ENCODE measurements at places on chromosomes 6 and 20. TPM values are rescaled to one million over a fixed set of nuclear protein-coding genes. Genes with fewer than 3 reads are reported as not detected.
A peak's percentile ranks its signal among the peaks of the same experiment; 100 is the strongest.

GRCh38 chr6:1577896-1578745 lies 31.6 kb upstream of the FOXC1 start:
- no peak overlapping the region for H3K4me3 ChIP-seq
- H3K36me3 ChIP-seq: no peaks in the 10 kb centered on the region
- H3K27ac ChIP-seq: no peak overlapping the region
- H3K27me3 ChIP-seq: no peaks in the 10 kb centered on the region

TREML2 gene
- total RNA-seq: not detected

GRCh38 chr6:54784011-54784410 lies 62.6 kb upstream of the FAM83B start:
- no peak overlapping the region for H3K4me3 ChIP-seq
- H3K27me3 ChIP-seq: no peaks in the 10 kb centered on the region
- no peak overlapping the region for H3K27ac ChIP-seq
- no peak for DNase-seq

GRCh38 chr6:136309171-136309570 lies 19.5 kb upstream of the BCLAF1 start:
- H3K4me3 ChIP-seq: no peak overlapping the region
- no peaks in the 10 kb centered on the region for H3K4me1 ChIP-seq
- peaks cover 3% of the 10 kb centered on the region for H3K27me3 ChIP-seq
- H3K36me3 ChIP-seq: no peaks in the 10 kb centered on the region

DNA sequence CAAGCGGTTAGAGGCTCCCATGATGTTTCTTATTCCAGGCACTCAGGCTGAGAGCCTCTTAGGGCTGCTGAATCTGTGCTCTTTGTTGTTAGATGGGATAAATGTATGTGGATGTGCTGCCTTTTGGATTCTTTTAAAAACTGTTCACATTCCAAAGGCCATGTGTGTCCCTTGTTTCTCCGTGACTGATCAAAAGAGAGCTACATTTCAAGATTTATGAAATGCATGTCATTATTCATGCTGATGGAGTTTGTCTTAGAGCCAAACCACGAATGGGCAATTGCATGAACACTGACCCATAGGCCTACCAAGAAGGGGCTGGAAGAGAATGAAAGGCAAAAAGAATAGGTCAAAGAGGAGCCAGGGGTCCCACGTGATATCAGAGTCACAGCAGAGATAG lies 104.9 kb upstream of the TSHZ2 start:
- no peaks in the 10 kb centered on the region for H3K36me3 ChIP-seq
- no peak overlapping the region for H3K4me3 ChIP-seq

DNA sequence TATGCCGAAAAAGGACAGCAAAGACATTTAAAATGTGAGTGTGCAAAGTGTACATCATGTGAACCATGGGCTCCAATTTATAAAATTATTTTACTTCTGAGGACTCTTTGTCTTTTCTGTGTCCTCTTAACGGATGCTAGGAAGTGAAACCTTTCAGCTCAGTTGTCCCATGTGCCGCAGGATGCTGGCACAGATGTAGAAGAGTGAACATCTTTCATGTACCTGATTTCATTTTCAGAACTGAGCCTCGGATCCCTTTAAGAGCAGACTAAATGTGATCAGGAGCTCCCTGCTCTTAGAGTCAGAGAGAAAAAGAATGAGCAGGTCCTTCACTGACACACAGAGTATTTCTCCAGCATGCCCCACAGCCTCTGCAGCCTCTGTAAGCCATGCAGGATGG lies 27.6 kb upstream of the FUCA2 start:
- H3K27me3 ChIP-seq: peaks cover 10% of the 10 kb centered on the region
- no peak overlapping the region for H3K27ac ChIP-seq
- peaks cover 7% of the 10 kb centered on the region for H3K4me1 ChIP-seq
- DNase-seq: no peak
- no peaks in the 10 kb centered on the region for H3K36me3 ChIP-seq

DNA sequence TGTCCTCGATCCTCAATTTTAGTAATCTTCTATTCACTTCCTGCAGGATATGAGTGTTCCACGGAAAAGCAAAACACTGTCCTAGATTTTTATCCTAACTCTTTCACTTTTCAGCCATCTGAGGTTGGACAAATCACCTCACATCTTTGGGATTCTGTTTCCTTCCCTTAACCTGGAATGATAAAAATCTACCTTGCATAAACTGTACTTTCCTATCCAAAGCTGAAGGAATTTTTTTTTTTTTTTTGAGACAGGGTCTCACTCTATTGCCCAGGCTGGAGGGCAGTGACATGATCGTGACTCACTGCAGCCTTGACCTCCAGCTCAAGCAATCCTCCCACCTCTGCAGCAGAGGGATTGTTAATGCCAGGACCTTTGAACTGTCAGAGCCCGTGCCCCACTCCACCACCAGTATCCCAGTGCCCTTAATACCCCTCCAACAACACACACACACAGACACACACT lies 20.5 kb downstream of the CAPN11 start:
- H3K27me3 ChIP-seq: no peaks in the 10 kb centered on the region
- no peak overlapping the region for H3K4me3 ChIP-seq
- peak overlapping the region; percentile 4 for H3K27ac ChIP-seq
- DNase-seq: no peak
- H3K4me1 ChIP-seq: no peaks in the 10 kb centered on the region
- H3K36me3 ChIP-seq: no peaks in the 10 kb centered on the region

LST1 gene
- total RNA-seq: not detected

PPP1R16B gene
- not detected for total RNA-seq

DNA sequence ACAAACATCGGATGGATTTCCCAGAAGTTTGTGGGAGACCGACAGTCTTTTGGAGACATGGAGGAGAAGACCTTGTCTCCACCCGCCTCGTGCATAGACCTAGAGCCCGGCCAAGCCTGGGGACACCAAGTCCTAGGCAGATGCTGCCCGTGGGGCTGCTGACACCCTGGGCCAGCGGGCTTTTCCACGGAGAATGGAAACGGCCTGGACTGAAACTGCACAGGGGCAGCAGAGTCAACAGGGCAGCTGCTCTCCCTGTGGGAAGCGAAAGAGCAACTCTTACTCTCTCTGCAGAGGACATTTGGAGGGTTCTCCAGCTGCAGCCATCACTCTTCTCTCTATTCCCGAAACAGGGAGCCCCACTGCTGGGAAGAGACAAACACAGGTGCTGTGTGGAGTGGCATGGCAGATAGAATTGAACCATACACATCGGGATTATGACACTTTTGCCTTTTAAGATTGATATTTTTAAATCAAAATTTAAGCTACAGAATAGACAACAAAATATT lies 401.2 kb downstream of the THBS2 start:
- DNase-seq: no peak
- no peak overlapping the region for H3K4me3 ChIP-seq
- peaks cover 8% of the 10 kb centered on the region for H3K4me1 ChIP-seq

GRCh38 chr6:127466416-127466815 lies 7.2 kb upstream of the KIAA0408 start:
- no peak for DNase-seq
- H3K36me3 ChIP-seq: no peaks in the 10 kb centered on the region
- H3K27me3 ChIP-seq: no peaks in the 10 kb centered on the region
- H3K27ac ChIP-seq: no peak overlapping the region

DNA sequence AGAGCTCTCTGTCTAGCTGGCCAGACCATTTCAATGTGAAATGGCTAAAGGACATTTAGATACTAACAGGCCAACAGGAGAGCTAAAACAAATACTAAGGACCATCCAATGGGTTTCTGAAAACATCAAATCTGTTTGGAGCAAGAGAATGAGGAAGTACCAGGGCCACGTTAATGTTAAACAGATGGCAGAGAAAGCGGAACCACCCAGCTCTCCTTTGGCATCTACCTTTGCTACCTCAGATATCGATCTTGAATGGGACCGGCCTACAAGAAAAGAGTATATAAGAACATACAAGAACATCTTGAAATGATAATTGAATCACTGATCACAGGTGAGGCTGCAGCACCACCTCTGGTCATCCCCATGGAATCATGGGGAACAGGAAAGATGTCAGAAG lies 31.8 kb downstream of the KCNK5 start:
- peak overlapping the region; percentile 70 for H3K27ac ChIP-seq
- no peaks in the 10 kb centered on the region for H3K27me3 ChIP-seq
- peaks cover 43% of the 10 kb centered on the region for H3K4me1 ChIP-seq
- H3K36me3 ChIP-seq: peaks cover 12% of the 10 kb centered on the region
- no peak for DNase-seq
- no peak overlapping the region for H3K4me3 ChIP-seq

DNA sequence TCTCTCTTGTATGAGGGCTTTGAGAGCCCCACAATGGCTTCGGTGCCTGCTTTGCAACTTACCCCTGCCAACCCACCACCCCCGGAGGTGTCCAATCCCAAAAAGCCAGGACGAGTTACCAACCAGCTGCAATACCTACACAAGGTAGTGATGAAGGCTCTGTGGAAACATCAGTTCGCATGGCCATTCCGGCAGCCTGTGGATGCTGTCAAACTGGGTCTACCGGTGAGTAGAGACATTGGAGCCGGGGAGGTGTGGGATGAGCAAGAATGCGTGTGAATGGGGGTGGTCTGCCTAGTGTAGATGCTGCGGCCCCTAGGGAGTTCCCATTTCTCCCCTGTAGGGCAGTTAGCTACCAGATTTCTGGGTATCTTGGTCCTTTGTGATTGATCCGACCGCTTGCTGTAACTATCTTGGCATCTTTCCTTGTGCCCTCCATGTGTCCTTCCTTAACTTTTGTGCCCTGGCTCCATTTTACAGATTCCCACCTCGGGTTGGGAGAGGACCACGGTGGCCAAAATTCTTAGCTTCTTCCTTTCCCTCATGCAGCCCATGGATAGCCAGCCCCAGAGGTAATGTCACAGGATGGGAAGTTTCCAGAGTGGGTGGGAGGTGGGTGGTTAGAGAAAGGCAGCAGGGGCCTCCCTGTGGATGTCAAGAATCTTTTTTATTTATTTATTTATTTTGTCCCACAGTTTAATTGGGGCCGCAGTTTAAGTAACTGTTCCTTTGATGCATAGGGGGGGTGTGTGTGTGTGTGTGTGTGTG lies 6.3 kb downstream of the BRD2 start:
- peak overlapping the region; percentile 91 for H3K4me3 ChIP-seq
- H3K27me3 ChIP-seq: no peaks in the 10 kb centered on the region
- H3K27ac ChIP-seq: peak overlapping the region; percentile 100
- DNase-seq: no peak
- H3K4me1 ChIP-seq: peaks cover 36% of the 10 kb centered on the region

DNA sequence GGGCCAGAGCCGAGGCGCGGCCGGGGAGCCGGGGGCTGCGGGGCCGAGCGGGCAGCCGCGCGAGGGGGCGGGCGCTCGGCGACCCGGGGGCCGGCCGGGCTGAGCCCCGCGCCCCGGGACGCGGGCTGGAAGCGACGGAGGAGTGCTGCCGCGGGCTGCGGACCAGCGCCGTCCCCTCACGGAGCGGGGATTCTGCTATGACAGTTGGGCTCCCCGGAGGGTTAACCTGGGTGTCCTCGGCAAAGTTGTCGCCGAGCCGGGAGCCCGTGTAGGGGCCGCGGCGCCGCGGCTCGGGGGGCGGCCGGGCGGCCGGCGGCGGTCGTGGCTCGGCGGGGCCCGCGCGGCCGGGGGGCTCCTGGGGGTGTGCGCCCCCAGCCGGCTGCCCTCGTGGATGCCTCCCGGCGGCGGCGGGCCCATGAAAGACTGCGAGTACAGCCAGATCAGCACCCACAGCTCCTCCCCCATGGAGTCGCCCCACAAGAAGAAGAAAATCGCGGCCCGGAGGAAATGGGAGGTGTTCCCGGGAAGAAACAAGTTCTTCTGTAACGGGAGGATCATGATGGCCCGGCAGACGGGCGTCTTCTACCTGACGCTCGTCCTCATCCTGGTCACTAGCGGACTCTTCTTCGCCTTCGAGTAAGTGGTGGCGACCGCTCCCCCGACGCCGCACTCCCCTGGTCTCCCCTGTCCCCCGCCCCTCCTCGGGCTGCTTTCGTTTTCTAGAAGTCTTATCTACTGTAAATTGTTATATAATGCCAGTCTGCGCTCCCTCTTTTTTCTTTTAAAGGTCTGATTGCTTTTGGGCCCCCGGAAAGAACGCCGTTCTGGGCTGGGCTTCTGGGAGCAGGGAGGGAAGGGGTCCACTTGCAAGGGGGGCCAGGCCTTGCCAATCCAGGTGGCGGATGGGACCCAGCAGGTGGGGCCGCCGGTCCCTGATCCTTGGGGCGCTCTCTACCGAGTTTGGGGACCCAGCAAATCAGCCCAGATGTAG lies 936 bp downstream of the ZDHHC14 start:
- peaks cover 24% of the 10 kb centered on the region for H3K4me1 ChIP-seq
- H3K27me3 ChIP-seq: peaks cover 11% of the 10 kb centered on the region
- H3K4me3 ChIP-seq: peak overlapping the region; percentile 81
- H3K36me3 ChIP-seq: no peaks in the 10 kb centered on the region

MLIP gene
- 1.0 TPM for total RNA-seq

HSPA1L gene
- 1.7 TPM for total RNA-seq

DNA sequence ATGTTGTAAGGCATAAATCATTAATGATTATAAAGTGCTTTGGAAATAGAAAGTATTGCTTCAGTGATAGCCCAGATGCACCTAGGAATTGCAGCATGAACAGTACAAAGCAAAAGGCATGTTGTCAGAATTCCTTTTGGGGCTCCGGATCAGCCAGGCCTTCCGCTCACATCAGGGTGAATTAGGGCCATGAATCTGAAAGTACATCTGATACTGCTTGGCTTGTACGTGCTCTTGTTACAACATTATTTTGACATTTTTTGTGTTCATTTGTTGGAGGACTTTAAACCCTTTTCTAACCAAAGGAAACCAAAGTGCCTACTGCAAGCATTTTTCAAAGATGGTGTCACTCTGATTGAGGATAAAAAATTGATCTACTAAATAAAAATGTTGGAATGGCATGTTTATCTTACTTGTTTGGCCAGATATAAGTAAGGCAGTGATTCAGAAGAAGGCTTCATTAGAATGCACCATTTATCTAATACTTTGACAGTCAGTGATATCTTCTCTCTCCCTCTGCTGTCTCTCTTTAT lies 1005.6 kb upstream of the FLRT3 start:
- H3K4me1 ChIP-seq: peaks cover 19% of the 10 kb centered on the region
- H3K27me3 ChIP-seq: no peaks in the 10 kb centered on the region
- no peak for DNase-seq
- no peak overlapping the region for H3K4me3 ChIP-seq
- peak overlapping the region; percentile 31 for H3K27ac ChIP-seq
- no peaks in the 10 kb centered on the region for H3K36me3 ChIP-seq

ELOVL4 gene
- total RNA-seq: 3.6 TPM

GRCh38 chr20:54215157-54215789 lies 7.4 kb downstream of the PFDN4 start:
- H3K4me1 ChIP-seq: peaks cover 7% of the 10 kb centered on the region
- H3K36me3 ChIP-seq: peaks cover 10% of the 10 kb centered on the region
- no peak overlapping the region for H3K4me3 ChIP-seq
- H3K27ac ChIP-seq: no peak overlapping the region

KIAA1755 gene
- 3.6 TPM for total RNA-seq

GJA10 gene
- total RNA-seq: not detected

All from mesothelial cell of epicardium (in vitro differentiated cells).